ENCODE measurements at places on chromosomes 16 and 17.

DNA sequence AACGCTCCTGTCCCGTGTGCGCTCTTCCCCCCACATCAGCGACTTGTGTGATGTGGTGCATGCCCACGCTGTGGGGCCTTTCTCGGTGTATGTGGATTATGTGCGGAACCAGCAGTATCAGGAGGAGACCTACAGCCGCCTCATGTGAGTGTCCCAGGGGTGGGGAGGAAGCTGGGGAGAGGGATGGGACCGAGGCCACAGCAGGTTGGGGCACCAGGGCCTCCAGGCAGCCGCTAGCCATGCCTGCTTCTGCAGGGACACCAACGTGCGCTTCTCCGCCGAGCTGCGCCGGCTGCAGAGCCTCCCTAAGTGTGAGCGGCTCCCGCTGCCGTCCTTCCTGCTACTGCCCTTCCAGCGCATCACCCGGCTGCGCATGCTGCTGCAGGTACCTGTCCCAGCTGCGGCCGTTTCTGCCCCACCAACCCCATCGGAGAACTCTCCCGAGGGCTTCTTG is 5.8 kb downstream of the ARHGEF15 start:
- DNase-seq = no peak

DNA sequence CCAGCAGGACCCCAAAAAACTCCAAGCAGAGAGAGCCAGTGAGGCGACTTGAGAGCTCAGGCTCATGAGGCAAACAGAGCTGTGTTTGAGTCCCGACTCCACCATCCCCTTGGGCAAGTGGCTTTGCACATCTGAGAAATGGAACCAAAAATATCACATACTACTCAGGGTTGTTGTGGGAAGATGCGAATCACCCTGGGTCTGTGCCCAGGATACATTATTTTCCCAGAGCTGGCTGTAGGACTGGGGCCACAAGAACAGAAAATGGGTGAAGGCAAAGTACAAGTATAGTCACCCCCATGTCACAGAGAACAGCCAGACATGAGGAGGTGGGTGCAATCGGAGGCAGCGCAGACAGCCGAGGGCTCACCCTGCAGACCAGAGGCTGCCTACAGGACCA is 127.3 kb downstream of the GAS7 start:
- no peak for DNase-seq

- DNase-seq = peak; percentile 85
Measured at GRCh38 chr17:30291543-30292285, at the start of gene BLMH. Gene BLMH (minus strand): TSS chr17:30291944. CDS start chr17:30291819, 125 bp downstream.

GRCh38 chr16:71358464-71358998 is at the start of gene CALB2:
Gene CALB2 (plus strand): TSS chr16:71358723. CDS start chr16:71358793, 70 bp downstream.
- DNase-seq = peak; percentile 47

- DNase-seq = no peak
Measured at GRCh38 chr16:83245061-83245460, 562.7 kb upstream of the HSBP1 start.

DNA sequence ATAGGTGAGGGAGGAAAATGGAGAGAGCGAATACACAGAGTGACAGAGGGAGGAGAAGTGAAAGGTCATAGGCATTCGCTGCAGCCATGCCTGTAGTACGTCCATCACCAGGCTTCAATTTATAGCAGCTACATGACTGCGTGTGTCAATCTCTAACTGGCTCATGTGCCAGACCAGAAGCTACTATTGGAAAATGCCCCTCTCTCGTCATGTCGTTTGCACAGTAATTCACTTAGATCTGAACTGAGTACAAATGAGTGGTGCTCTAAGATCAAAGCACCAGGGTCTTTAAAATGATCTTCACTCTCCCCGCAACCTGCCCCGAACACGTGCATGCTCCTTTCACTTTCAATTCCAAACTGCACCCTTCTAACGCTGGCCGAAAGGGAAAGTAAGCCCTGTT is 51.3 kb downstream of the ADCY9 start:
- peak; percentile 45 for DNase-seq

GRCh38 chr16:21953541-21953902 is 361 bp downstream of the UQCRC2 start:
- DNase-seq = no peak

GRCh38 chr16:23081675-23082119 is 67.6 kb downstream of the USP31 start:
- peak; percentile 4 for DNase-seq

GRCh38 chr17:8015957-8016631 is 13.7 kb downstream of the GUCY2D start:
- DNase-seq = peak; percentile 9

DNA sequence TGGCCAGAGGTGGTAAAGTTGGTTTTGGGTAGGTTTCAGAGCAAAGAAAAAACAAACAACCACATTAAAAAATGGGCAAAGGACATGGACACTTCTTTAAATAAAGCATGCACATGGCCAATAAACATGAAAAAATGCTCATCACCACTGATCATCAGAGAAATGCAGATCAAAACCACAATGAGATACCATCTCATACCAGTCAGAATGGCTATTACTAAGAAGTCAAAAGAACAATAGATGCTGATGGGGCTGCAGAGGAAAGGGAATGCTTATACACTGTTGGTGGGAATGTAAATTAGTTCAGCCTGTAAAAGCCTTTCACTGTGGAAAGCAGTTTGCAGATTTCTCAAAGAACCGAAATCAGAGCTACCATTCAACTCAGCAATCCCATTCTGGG is 598.4 kb upstream of the SOX9 start:
- DNase-seq = no peak

GRCh38 chr16:88777471-88778270 is 7.3 kb downstream of the PIEZO1 start:
- DNase-seq = no peak

DNA sequence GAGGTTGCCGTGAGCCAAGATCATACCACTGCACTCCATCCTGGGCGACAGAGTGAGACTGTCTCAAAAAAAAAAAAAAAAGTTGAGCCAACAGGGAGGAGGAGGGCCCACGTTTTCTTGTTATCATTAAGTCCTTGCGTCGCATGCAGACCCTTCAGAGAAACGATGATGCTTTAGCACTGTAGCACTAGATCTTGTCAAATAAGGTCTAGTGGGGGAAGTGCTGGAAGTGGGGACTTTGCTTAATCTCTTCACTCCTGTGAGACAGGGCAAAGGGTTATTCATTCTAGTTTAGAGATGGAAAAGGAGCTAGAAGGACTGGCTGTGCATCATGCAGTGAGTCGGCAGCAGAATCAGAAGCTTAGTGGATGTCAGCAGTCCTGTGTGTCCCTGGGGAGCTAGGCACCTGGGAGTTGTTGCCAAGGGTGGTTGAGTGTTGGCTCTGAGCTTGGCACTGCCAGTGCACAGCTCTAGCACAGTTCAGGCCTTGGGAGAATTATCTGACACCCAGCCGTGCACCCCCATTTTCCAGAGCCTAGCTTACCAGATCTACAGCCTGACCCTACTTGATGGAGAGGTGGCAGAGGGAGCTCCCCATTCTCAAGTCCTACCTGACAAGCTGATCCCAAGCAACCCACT is 33.4 kb upstream of the TBX2 start:
- no peak for DNase-seq

- no peak for DNase-seq
Measured at GRCh38 chr16:88499292-88499691, 46.2 kb downstream of the ZFPM1 start.

DNA sequence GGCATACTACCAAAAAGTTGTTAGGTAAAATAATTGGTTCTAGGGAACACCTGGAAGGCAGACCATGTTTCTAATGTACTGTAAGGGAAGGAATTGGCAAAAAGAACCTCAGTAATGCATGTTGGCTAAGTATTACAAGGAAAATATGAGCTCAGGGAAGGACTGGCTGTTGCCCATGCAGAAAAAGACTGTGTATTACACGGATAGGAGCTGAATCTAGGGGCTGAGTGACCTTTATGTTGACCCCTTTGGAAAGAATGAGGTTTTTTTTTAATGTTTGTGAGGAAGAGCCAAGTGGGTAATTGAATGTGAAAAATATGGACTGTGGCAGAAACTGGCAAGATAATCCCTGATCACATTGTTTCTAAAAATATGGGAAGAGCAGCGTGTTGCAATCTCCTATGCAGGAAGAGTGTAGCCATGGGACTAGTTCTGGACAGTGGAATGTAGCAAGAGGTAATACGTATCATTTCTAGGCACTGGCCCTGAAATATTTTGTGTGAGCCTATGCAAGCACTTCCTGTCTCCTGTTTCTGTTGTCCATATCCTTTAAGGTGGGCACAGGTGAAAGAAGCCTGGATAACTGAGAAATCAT is 95.1 kb upstream of the CNTNAP4 start:
- no peak for DNase-seq

GRCh38 chr16:4749700-4750257 is 15.4 kb downstream of the DNAAF8 start:
- DNase-seq = no peak

DNA sequence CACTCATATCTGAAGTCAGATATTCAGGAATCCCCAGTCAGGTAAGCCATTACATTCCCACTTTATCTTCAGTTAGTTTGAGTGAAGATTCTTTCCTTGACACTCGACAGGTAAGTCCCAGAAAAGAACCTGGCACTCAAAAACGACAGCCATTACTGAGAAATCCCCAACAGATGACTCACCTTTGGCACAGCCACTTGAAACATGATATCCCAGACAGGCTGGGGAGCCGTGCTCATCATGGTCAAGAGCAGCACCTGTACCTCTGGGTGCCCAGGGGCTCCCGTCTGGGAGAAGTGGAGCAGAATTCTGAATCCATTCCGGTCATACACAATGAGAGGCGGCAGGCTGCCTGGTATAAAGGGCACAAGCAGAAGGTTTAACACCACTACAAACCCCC is 16.8 kb upstream of the COG7 start:
- no peak for DNase-seq

DNA sequence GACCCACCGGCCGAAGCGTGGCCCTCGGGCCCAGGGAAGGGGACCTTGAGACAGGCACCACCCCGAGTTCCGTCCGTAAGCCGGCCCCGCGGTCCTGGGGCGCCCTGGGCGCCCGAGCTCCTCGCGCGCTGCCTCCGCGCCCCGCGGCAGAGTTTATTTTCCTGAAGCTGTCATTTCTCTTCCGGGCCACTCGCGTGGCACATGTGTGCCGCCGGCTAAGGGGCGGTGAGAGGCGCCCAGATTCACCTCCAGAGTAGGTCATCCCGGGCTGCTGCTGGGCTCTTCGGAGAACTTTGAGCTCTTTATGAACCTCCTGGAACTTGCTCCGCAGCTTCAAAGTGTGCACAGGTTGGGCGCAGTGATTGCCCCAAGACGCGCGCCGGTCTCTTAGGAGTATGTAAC is 489 bp downstream of the ZC3H18 start:
- peak; percentile 47 for DNase-seq

GRCh38 chr17:21078016-21078780 is 35.4 kb upstream of the USP22 start:
- DNase-seq = no peak

GRCh38 chr17:36975922-36976515 is 27.3 kb downstream of the AATF start:
- no peak for DNase-seq

GRCh38 chr16:85420501-85421337 is 192.4 kb upstream of the GSE1 start:
- DNase-seq = peak; percentile 65

DNA sequence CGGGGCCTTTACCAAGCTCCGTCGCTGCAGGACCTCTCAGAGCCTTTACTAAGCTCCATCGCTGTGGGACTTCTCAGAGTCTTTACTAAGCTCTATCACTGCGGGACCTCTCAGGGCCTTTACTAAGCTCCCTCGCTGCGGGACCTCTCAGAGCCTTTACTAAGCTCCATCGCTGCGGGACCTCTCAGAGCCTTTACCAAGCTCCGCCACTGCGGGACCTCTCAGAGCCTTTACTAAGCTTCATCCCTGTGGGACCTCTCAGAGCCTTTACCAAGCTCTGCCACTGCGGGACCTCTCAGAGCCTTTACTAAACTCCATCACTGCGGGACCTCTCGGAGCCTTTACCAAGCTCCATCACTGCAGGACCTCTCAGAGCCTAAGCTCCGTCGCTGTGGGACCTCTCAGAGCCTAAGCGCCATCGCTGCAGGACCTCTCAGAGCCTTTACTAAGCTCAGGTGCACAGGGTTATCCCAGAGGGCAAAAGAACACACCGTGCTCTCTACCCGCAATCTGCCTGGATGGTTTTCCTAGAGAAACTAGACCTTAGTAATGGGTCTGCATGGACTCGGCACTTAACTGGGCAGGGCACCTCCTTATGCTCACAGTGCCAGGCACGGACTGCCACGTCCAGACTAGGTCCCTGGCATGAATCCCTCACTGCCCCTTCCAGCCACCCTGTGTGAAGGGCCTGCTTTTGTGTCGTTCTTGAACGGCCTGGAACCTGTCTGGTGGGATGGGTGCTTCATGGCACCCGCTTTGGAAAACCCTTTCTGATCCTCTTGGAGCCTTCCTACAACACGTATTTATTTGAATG is 69.2 kb upstream of the DOC2B start:
- no peak for DNase-seq

GRCh38 chr16:12079412-12079965 is 103.0 kb downstream of the SNX29 start:
- DNase-seq = no peak

- no peak for DNase-seq
Measured at GRCh38 chr17:75854881-75855309, 240 bp downstream of the WBP2 start.

- no peak for DNase-seq
Measured at GRCh38 chr17:73960469-73960868, 243.0 kb upstream of the RPL38 start.

DNA sequence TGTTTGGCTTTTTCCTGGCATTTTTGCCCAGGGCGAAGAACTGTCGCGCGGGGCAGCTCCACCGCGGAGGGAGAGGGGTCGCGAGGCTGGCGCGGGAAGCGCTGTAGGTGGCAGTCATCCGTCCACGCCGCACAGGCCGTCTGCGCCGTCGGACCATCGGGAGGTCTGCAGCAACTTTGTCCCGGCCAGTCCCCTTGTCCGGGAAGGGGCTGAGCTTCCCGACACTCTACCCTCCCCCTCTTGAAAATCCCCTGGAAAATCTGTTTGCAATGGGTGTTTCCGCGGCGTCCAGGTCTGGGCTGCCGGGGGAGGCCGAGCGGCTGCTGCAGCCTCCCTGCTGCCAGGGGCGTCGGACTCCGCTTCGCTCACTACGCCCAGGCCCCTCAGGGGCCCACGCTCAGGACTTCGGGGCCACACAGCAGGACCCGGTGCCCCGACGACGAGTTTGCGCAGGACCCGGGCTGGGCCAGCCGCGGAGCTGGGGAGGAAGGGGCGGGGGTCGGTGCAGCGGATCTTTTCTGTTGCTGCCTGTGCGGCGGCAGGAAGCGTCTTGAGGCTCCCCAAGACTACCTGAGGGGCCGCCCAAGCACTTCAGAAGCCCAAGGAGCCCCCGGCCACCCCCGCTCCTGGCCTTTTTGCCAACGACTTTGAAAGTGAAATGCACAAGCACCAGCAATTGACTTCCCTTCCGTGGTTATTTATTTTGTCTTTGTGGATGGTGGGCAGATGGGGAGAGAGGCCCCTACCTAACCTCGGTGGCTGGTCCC is 2.3 kb upstream of the CBX4 start:
- no peak for DNase-seq

DNA sequence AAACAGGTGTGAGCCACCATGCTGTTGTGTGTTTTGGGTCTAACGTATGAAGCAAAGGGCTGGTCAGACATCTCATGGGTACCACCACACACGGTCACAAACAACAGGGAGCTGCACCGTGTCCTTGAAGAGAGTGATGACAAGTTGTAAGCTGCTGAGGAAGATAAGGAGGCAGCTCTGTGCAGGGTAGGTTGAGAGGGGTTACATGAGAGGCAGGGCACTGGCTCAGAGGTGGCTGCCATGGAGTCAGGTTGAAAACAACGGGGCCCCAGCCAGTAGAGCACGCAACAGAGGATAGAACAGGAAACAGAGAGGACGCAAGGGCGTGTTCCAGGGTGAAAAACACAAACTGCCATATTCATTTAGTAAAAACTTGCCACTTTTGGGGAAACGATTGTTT is 52.2 kb downstream of the TRARG1 start:
- DNase-seq = no peak

Data from activated CD4-positive, alpha-beta T cell treated with anti-CD3 and anti-CD28 coated beads for 4 hours (primary cell).